ENCODE measurements at places on chromosomes 11 and 22. TPM values are rescaled to one million over a fixed set of nuclear protein-coding genes. Genes with fewer than 3 reads are reported as not detected.

PLAAT4 gene
- total RNA-seq, result 90.7 TPM

CELSR1 gene
- 11.8 TPM for total RNA-seq

CRYBB1 gene
- not detected for total RNA-seq

GLYATL1 gene
- 1.9 TPM for total RNA-seq

MADD gene
- 13.3 TPM for total RNA-seq

DNA sequence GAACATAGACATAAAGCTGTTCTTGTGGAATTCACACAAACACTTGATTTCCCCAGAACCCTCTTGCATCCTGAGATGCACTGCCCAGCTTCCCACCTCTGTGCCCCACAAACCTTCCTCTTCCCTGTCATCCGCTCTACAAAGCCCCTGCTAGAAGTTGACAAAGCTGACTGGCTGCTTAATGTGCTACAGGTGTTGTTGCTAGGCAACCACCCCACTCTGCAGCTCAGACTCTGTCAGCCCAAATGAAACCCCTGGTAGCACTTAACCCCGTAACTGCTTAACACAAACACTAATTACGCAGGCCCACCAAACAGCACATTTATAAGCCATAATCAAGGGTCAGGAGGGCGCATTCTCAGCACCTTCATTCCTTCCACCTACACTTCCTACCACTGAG lies 172.0 kb upstream of the CADM1 start:
- no peak for DNase-seq

DNA sequence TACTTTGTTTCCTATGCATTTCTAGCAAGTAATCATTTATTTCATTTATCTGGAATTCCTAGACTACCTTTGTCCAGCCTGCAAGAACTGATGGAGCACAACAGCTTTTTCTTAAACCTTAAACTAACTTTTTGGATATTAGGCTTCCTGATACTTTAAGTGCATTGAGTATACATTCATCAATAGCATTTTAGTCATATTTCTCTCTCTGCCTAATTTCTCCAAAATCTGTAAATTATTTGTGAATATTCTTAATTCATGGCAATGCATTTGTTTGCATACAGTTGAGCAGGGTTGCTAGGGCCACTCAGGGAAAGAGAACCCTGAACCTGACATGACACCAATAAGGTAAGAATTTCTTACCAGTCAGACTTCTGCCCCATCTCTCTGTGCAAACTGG lies 29.1 kb upstream of the APLNR start:
- no peak for DNase-seq

DNA sequence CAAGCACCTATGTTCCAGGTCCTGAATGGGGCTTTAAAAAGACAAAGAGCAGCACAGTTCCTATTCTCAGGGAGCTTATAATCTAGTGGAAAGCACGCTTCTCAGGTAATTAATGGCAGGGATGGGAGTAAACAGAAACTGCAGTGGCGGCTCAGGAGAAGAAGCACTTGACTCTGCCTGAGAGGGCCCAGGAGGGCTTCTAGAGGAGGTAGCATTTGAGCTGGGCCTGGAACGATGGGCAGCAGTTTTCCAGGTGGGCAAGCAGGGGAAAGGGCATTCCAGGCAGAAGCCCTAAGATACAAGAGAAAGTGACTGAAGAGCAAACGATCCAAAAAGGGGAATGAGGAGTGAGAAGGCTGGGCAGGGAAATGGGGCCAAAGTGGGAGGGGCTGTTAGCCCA lies 37.1 kb upstream of the CHST1 start:
- no peak for DNase-seq

- no peak for DNase-seq
Observed at GRCh38 chr11:132409573-132410355, 1039.3 kb downstream of the NTM start.

GRCh38 chr11:122744357-122744756 lies 88.8 kb downstream of the UBASH3B start:
- no peak for DNase-seq

DNA sequence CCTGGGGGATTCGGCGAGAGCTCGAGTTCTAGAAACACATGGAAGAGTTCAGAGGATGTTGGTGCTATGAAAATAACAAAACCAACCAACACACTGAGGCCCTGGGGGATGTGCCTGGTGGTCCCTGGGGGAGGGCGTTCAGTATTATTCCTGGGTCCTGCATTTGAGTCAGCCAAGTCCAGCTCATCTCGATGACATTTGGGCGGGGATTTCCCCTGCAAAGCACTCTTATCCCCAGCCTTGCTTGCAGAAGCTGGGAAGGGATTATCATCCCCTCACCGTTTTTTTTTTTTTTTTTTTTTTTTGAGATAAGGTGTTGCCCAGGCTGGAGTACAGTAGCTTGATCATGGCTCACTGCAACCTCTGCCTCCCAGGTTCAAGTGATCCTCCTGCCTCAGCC lies 2.1 kb upstream of the SMIM38 start:
- DNase-seq, result no peak

DNA sequence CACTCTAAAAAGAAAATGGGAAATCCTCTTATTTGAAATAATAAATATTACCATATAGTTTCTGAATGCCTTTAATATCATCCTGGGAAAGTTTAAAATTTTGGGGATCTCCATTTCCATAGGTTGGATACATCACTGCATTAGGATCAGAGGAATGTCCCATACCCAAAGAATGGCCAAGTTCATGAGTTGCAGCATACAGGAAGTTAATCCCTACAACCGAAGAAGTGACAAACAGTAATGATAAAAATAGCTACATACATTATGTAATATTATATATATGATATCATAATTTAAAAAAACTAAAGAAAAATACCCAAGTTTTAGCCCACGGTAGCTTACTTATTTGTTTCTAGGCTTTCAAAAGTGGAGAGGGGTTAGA lies 7.4 kb downstream of the MMP7 start:
- DNase-seq, result no peak

GRCh38 chr11:35135222-35135621 lies 3.7 kb upstream of the CD44 start:
- DNase-seq, result peak; percentile 26

GRCh38 chr11:770642-771616 lies 6.4 kb downstream of the GATD1 start:
- no peak for DNase-seq
